Upper lobe of left lung (tissue), 6 donors: ENCODE measurements at places on chromosomes 1 and 21. TPM values are rescaled to one million over a fixed set of nuclear protein-coding genes. Genes with fewer than 3 reads are reported as not detected.

DNA sequence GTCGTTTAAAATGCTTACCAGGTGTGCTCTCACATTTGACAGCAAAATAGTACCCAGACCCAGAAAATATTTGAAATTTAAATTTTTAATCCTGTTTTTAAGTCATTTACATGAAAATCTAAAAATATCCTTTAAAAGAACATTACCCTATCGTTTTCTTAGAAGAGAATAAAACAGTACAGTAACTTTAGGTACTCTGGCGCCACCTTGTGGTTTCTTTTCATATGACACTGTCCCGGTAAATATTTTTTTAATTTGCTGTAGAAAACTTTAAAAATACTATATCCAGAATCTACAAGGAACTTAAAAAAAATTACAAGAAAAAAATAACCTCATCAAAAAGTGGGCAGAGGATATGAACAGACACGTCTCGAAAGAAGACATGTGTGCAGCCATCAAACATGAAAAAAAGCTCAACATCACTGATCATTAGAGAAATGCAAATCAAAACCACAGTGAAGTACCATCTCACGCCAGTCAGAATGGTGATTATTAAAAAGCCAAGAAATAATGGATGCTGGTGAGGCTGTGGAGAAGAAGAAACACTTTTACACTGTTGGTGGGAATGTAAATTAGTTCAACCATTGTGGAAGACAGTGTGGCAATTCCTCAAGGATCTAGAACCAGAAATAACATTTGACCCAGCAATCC, 129.2 kb downstream of the RGS21 start:
- peak; percentile 29 for DNase-seq

DNA sequence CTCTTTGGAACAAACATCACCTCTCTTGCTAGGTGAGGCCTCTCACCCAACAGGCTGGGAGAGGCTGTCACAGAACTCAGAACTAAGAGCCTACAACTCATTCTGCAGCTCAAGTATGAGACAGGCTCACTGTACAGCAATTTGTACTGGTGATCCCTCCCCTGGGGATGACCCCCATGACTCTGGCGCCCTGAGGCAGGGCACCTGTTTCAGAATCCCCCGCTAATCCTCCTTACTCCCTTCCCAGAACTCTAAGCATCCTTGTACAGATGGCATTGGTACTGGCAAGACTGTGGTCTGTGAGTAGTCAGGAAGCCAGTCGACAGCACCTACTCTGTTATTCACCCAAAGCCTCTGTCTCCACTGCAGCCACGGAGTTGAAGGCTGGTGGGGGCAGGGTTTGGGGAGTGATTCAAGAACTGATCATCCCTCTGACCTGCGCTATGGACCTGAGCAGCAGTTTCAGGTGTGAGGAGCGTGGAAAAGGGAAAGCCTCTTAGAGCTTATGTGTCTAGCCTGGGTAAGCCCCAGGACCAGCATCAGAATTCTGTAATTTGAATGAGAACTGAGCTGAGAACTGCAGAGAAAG, 655.5 kb downstream of the KIF26B start:
- DNase-seq: no peak

- no peak for DNase-seq
Measured at GRCh38 chr1:30748098-30748698, 9.4 kb downstream of the LAPTM5 start.

GRCh38 chr1:223631956-223632355, 33.5 kb downstream of the CAPN8 start:
- no peak for DNase-seq

DNA sequence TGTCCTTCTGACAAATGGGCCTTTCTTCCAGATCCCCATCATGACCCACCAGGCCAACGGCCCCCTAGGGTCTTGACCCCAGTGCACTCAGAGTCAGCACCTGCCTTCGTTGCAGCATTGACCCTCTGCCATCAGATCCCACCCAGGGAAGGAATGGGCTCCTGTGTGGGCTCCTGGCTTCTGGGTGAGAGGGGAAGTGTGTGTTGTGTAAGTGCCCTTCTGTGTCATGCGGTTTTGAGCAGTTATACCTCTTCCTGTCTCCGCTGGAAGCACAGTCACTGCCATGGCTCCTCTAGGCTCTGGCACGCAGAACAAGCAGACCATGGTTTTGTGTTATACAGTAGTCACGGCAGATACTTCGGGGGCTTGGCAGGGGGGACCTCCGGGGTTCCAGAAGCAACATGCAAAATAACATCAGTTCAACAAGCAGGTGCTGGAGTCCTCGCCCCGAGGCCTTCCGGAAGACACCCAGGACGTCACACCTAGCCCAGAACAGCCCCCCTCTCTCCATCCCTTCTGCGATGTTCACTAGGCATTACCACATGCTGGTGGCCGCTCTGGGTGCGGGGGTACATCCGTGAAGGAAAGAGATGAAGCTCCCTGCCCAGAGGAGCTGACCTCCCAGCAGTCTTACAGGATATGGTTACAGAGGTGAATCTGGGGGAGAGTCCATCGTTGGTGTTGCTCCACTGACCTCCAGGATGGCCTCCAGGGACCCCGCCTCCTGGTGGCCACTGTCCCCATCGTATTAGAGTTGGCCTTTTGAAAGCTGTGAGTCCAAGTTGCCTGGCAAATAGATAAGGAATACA, 17.4 kb upstream of the KCNAB2 start:
- DNase-seq: peak; percentile 76

DNA sequence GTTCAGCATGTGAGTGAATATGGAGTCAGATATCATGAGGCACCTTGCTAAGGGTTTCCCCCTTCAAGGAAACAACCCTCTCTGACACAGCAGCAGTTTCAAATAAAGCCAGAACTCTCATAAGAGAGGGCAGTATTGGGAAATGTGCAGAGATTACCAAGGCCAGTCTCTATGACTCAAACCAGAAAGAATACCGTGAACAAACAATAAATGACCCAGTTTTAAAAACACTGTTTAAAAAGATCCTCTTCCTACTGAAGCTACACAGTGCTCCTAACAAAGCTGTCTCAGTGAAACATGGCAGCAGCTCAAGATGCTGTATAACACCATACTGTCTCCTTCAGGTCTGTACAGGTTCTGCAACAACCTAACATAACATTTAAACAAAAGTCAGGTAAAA, 102.6 kb downstream of the KIAA0319L start:
- DNase-seq: no peak

GRCh38 chr1:202806845-202807450, 1.3 kb downstream of the KDM5B start:
- peak; percentile 28 for DNase-seq

DNA sequence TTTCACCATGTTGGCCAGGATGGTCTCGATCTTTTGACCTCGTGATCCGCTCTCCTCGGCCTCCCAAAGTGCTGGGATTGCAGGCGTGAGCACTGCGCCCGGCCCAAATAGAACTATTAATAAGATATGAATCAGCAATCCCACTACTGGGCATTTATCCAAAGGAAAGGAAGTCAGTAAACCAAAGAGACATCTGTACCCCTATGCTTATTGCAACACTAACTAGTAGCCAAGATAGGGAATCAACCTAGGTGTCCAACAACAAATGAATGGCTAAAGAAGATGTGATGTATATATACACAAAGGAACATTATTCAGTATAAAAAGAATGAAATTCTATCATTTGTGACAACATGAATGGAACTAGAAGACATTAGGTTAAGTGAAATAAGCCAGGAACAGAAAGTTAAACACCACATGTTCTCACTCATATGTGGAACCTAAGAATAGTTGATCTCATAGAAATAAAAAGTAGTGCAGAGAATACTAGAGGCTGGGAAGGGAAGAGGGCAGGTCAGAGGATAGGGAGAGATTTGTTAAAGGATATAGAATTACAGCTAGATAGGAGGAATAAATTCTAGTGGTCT, 48.8 kb downstream of the XPR1 start:
- no peak for DNase-seq

- no peak for DNase-seq
Measured at GRCh38 chr1:167860231-167860923, 53.6 kb downstream of the ADCY10 start.

DNA sequence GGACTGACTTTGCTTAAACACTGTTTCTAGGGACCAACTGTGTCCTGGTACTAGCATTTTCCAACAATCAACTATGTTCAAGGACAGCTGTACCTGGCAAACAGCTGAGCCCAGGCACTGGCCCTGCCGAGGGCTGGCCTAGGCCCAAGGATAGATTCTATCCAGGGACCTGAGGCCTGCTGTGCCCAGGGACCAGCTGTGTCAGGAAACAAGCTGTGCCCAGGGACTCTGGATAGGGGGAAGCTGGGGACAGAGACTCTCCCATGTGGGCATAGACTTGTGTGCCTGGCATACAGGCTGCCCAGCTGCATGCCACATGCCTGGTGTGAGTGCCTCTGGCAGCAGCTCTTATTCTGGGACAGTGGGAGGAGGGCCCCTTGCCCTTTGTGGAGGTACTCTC, 38.1 kb upstream of the POU3F1 start:
- DNase-seq: no peak

GRCh38 chr1:206496131-206496793, 11.1 kb upstream of the RASSF5 start:
- no peak for DNase-seq

GRCh38 chr1:191889623-191890003, 268.6 kb upstream of the RGS18 start:
- DNase-seq: no peak

DNA sequence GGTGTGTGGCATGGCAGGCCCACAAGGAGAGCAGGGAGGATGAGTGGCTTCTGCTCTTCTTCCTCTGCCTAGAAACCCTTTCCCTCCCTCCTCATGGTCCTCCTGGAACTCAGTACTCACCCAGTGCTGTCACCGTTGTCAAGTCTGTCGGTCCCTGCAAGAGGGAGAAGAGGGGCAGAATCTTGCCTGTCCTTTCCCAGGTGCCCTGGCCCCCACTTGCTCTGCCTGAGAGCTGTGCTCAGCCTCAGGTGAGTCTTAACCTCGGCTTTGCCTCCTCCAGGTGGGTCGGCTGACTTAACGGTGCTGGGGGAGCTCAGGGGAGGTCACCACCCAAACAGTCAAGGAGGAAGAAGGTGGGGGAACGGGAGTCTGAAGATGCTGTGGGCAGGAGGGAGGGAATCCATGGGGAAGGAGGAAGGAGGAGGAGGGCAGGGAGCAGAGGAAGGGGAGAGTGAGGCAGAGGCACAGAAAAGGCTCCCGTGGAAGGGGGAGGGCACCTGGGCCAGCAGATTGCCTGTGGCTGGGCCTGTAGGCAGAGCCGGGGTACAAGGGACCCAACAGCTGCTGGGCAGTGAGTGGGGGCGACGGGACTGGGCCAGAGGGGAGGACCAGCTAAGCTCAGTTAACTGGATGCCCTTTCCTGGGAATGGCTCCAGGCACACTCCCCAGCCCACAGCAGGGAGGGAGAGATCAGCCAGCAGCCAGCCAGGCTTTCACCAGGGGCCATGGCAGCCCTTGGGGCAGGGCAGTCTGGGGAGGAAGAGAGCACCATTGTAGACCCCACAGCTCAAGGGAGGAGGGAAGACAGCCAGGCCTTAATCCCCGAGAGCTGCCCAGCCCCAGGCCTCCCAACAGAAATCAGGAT, 26.3 kb downstream of the CTNNBIP1 start:
- DNase-seq: no peak

DNA sequence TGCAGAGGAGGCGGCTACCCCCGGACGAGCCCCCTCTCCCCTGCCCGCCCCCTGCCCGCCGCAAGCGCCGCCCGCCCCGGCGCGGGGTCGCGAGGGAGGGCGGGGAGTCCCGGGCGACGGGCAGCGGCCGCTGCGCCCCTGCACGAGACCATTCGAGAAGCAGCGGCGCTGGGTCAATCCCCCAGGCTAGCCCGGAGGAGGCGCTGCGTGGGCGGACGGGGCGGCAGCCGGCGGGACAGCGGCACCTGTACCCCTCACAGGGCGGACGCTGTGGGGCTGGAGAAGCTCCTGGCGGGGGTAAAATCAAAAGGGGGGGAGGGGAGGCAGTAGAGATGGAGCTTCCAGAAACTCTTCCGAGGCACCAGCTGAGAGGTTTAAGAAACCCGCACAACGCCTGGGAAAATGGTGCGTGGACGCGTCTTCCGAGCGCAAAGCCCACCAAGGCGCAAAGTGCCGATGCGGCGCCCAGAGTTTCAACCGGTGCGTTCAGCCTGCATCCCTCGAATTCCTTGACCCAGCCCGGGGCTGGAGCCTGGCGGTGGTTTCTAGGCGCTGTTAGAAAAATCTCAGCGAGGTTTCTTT, at the start of gene PLPPR5:
PLPPR5 (minus strand) TSS at position 1 of the 582 bp plus-strand sequence. CDS start 190 bp downstream, outside the sequence.
- DNase-seq: peak; percentile 81

DNA sequence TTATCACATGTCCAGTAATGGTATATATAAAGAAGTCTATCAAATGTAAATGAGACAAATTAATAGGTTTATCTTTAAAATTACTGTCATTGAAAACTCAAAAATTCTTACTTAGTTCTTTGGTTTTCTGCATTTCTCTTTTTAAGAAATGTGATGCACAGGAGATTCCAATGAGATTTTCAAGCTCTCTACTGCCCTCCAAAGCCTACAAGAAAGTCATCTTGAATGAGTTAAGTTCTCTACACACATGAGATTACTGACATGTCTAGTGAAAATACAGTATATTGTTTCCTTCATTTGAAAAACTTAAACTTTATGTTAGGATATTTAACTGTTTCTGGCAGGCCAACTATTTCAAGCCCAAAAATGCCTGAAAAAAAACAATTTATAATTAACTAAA, 68.8 kb downstream of the ITGB3BP start:
- no peak for DNase-seq

- DNase-seq: no peak
Measured at GRCh38 chr1:229226796-229227195, 44.1 kb upstream of the RAB4A start.

DNA sequence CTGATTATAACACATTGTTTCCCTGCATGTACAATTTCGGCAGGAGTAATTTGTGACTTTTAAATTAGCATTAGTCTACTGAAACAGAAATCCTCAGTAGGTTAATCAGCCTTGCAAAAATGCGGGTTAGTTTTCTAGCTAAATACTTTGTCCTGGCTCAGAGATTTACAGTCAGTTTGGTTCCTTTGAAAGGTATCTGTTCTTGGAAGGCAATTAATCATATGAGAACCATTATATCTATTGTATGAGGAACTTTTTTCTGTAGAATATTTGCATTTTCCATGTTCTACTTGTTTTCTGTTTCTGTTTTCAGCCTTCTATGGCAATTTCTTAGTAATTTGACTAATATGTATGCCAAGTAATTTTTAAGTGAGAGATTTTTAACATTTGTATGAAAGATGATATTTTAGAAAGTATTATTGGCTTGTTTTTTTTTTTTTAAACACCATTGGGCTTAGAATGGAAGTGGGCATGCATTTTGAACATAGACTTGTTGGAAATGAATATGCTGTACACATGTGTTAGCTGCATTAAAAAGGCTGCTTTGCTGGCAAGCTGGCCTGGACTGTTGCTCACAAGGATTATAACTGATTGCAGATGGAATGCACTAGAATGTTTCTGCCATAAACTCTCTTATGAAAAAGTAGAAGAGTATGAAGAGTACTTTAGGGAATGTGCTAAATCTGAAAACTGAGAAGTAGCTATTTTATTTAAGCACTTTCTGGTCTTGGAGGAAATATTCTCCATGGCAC, 26.2 kb downstream of the KIF1B start:
- DNase-seq: no peak

- no peak for DNase-seq
Measured at GRCh38 chr1:204544321-204544720, 28.1 kb downstream of the MDM4 start.

The LEMD1 gene
- not detected for total RNA-seq

The CACNA1E gene
- 1.0 TPM for total RNA-seq

The OR2T33 gene
- not detected for total RNA-seq

The ZNF593OS gene
- total RNA-seq: not detected

The GGPS1 gene
- 5.0 TPM for total RNA-seq

The S1PR1 gene
- total RNA-seq: 62.5 TPM
